IPS DF 19.7 (cell line): ENCODE measurements at places on chromosomes 12 and 14.

DNA sequence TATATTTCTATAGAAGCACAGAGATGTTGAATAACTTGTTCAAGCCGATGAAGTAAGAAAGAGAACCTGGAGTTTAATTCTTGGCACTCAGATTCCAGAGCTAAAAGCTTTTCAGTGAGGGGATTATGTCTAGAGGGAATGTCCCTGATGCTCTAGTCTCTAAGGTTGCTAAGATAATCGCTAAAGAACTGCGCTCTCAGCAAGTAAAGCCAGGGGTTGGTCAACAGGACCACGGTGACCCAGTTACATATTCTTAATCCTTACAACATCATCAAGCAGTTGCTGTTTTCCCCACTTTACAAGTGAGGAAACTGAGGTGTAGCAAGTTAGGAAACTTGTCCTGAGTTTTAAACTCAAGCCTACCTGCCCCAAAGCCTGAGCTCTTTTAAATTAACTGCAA is 110.8 kb downstream of the DAD1 start:
- no peak for DNase-seq

- DNase-seq: no peak
These were observed 316.8 kb downstream of the CCDC91 start for GRCh38 chr12:28507033-28507432.

DNA sequence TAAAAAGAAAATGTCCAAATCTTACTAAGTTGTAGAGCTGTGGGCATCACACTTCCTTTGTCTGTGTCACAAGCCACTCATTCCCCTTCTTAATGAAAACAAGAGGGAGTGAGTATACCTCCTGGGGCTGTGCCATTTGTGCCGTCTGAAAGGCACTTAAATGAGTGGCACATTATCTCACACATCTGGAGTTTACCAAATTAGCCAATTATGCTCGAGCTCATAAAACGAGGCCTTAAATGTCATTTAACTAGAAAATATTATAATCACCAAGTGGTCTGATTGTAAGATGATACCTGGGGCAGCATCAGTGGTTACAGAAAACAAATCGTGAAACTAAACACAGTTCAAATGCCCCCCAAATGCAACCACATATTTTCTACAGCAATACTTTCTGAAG is 146.1 kb downstream of the PAX9 start:
- no peak for DNase-seq

GRCh38 chr14:56099081-56099797 is 19.0 kb upstream of the PELI2 start:
- DNase-seq: no peak

DNA sequence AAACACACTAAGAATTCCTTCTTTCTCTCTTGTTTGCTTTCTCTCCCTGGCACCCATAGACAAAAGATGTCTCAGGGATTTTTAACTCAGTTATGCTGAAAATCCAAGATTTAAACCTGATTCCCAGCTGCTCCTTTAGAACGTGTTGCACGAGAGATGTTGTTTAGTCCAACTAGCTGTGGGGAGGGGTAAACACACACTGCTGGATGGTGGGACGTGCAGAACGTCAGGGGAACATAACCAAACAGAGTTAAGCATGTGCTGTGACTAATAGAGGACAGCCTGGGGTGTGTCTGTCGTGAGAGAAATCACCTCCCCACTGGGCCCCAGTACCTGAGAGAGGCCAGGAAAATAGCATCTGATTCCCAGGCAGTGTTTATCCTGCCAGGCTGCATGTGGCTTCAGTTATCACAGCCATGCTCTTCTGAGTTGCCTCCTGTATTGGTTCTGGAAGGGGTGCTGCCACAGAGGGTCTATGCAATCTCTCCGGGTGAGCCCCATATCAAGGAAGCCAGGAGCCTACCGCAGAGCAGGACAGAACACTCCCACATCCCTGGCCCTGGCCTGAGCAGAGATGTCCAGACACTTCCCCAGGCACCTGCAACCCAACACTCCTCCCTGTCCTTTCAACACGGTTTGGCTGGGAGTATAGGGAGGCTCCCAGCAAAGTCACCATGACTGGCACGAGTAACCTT is 112.7 kb upstream of the EGLN3 start:
- no peak for DNase-seq

- DNase-seq: no peak
These were observed 9.3 kb downstream of the PGF start for GRCh38 chr14:74945852-74946658.

GRCh38 chr14:75404847-75405246 is 23.0 kb upstream of the JDP2 start:
- no peak for DNase-seq

DNA sequence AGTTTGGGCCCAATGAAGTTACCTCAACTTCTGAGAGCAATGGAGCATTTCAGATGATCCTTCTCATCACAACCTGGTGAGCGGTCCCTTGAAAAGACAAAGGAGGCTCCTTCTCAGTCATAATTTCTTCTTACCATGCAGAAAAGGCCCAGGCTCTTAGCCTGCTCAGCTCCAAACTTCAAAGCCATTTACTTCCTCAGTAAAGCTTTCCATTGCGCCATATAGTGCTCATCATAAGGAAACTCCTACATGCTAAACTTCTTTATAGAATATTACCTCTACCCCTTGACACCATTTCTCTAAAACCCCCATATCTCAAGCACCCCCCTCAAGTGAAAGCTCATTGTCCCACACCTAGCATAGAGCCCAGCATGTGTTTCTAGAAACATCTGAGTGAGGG is 127.1 kb downstream of the GTF2A1 start:
- no peak for DNase-seq

DNA sequence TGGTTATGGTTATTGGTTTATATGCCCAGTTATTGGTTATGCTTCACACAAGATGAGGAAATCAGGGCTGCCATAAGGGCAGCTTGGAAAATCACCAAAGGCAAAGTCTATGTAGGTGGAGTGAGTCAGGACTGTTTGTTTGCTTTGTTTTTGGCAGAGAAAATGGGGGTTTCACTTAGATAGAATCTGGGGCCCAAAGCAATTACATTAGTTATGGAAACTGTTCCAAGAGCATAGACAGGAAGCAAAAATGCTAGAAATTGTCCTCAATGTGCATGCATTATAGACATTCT is 2.2 kb downstream of the VAMP1 start:
- no peak for DNase-seq

- no peak for DNase-seq
These were observed 89.8 kb downstream of the FAR2 start for GRCh38 chr12:29238822-29239291.

DNA sequence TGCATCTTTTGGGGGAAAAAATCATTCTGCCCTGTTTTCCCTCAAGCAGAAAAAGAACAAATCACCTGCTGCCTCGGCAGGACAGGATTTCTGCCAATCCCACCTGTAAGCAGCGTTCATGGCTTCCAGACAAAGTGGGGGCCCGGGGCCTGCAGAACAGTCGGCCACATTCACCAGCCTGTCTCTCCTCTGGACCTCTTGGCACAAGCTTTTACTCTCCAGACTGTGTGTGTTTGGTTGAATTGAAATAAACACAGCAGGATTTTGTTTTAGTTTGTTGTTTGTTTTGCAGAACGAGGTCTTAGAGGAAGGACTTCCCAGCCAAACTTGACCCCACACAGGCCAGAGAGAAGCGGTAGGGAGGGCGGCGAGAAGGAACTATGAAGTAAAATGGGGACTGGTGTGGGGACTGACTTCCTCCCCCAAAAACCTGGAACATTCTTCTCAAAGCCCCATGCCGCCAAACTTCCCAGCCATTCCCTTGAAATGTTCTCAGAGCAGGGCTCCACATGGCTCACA is 41.7 kb upstream of the FOS start:
- DNase-seq: no peak

DNA sequence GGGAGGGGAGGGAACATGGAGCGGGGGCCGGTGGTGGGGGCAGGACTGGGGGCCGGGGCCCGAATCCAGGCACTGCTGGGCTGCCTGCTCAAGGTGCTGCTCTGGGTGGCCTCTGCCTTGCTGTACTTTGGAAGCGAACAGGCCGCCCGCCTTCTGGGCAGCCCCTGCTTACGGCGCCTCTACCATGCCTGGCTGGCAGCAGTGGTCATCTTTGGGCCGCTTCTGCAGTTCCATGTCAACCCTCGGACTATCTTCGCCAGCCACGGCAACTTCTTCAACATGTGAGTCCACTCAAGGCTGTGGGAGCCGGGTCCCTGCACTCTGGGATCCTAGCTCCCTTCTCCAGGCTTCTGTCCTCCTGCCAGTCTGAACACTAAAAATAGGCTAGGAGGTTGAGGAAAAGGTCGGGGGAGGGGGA is 1.1 kb downstream of the FITM1 start:
- DNase-seq: no peak

- no peak for DNase-seq
These were observed 107.7 kb upstream of the IFNG-AS1 start for GRCh38 chr12:67881565-67881964.

- DNase-seq: no peak
These were observed 193.8 kb downstream of the TMTC2 start for GRCh38 chr12:82880442-82880901.

GRCh38 chr14:51139121-51139681 is 44.3 kb upstream of the TRIM9 start:
- DNase-seq: no peak

- no peak for DNase-seq
These were observed 50.0 kb upstream of the STON2 start for GRCh38 chr14:81450100-81450531.

DNA sequence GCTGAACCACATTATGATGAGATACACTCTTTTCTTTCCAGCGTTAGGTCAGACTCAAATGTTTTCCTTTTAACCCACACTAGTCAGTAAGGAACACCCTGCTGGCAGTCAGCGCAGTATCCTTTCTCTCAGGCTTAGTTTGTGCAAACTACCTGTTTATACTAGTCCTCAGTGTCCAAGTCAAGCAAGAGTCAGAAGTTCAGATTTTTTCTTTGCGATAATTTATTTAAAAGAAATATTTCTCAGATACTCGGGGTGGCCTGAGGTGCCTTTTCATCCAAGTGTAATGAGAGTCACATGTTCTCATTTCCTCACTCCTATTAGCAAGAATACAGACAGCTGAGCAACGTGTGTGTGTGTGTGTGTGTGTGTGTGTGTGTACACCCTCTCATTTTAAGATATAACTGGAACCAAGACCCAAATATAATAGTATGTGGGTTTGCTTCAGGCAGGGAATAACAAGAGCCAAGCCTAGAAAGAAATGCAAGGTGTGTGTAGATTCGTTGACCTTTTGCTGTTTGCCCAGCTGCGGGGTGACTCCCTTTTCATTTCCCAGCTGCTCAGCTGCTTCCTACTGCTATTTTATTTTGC is 182.7 kb downstream of the KICS2 start:
- DNase-seq: no peak

GRCh38 chr14:21902561-21903181 is 229.1 kb upstream of the OR4E1 start:
- no peak for DNase-seq

GRCh38 chr12:1373901-1374735 is 220.3 kb downstream of the FBXL14 start:
- DNase-seq: no peak

- no peak for DNase-seq
These were observed 6.1 kb upstream of the KRT18 start for GRCh38 chr12:52942901-52943181.

DNA sequence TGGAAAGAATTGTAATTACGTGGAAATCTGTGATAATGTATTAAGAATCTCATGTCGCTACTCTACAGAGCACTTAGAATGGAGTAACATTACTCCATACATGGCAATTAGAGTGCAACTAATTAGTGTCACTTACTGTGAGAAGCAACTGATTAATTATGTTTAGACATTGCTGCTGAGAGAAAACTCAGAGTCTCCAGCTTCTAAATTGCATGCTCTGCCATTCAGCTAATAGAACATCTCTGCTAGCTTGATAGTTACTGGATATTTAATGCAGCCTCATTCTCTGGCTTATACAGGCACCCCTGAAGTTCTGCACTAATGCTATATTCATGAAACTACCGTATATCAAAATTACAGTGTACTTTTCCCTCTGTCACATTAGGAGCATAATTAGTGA is 338.4 kb downstream of the ADAMTS20 start:
- no peak for DNase-seq

GRCh38 chr12:103455020-103455763 is 40.6 kb downstream of the C12orf42 start:
- DNase-seq: no peak

DNA sequence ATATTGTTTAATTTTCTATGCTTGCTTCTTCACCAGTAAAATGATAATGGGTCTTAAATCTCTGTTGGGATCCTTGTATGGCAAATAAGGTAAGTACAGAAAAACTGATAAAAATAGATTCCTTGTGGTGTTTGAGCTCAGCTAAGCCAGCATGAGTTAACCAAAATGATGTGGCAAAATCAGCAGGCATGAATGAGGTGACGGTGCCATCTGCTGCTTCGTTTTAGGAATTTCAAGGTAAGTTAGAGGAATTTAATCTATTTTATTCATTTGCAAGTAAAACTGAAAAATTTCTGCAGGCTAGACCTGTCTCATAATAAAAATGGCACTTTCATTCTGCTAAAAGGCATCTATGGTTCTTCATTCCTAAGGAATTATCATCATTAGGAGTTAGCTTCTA is 10.0 kb upstream of the CLEC7A start:
- DNase-seq: no peak

GRCh38 chr12:21704847-21705246 is 47.2 kb upstream of the LDHB start:
- no peak for DNase-seq

DNA sequence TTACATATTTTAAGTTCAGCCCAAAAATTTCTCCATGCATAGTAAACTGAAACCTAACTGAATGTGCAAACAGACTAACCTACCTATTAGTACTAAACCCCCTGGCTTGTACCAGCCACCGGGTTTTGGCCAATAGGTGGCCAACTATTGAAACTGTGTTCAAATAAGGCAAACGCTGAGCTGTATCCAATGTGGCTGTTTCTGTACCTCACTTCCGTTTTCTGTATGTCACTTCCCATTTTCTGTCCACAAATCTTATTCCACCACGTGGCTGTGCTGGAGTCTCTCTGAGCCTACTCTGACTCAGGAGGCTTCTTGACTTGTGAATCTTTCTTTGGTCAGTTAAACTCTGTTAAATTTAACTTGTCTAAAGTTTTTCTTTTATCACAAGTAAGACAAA is 6.0 kb upstream of the FBXO34 start:
- DNase-seq: no peak

DNA sequence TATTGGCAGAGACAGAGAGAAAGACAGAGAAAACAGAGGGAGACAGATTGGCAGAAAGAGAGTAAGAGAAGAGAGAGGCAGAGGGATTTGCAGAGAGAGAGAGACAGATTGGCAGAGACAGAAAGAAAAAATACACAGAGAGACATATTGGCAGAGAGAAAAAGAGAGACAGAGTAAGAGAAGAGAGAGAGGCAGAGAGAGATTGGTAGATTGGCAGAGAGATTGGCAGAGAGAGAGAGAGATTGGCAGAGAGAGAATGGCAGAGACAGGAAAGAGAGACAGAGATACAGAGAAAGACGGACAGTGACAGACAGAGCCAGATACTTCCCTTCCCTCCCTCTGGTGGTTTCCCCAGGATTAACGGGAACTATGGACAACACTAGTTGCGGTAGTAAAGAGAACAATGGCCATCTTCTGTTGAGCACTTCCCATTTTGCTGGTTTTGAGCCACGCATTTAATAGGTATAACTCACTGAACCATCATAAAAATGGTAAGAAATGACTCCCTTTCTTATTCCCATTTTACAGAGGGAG is 2.6 kb upstream of the NOS1 start:
- DNase-seq: no peak
